ENCODE measurements at places on chromosomes 7 and 10.

- DNase-seq = no peak
These were observed 37.4 kb upstream of the DUSP5 start for GRCh38 chr10:110460111-110460809.

DNA sequence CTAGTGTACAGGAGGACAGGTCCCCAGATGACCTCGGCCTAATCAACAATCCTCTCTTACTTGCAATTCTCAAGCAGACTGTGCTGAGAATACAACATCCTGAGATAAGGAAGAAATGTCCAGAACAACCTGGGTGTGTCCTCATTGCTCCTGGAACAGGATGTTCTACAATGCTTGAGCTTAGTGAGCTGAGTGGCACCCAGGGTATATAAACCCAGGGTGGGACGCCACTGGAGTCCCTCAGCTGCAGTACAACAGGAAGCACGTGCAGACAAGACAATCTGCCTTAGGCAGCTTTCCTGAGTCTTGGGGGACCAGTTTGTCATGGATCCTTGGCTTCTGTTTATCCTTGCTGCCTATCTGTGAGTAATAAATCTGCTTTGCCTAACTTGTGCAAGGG lies 27.7 kb upstream of the SLC25A13 start:
- DNase-seq = no peak

- no peak for DNase-seq
These were observed 48.4 kb upstream of the FZD8 start for GRCh38 chr10:35690534-35690933.

DNA sequence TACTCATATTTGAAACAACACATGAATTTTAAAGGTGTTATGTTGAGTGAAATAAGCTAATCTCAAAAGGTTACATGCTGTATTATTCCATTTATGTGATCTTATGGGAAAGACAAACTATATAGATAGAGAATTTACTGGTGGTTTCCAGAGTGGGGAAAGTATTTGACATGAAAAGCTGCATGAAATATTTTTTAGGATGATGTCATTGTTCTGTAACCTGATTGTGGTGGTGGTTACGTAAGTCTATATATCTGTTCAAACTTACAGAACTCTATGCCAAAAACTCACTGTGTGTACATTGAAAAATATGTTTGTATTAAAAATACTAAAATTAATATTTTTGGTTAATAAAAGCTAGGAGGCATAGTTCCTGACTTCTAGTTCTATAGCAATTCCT lies 453.0 kb downstream of the SORCS3 start:
- DNase-seq = no peak

DNA sequence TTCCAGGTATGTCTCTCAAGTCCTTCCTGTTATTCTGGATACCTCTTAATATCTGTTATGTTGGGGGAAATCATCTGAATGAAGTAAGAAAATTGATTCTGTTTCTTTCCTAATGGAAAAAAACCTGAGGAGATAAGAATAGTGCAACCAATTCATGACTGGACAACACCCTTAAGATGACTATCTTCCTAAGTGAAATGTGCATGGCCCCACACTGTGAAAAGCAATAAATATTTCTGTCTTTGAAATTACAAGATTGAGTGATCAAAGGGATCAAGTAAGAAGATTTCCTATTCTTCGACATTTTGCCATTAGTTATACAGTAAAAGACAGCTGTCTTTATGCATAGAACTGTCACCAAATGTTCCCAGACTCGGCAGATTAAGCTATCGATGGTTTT lies 73.9 kb downstream of the CHCHD3 start:
- no peak for DNase-seq

DNA sequence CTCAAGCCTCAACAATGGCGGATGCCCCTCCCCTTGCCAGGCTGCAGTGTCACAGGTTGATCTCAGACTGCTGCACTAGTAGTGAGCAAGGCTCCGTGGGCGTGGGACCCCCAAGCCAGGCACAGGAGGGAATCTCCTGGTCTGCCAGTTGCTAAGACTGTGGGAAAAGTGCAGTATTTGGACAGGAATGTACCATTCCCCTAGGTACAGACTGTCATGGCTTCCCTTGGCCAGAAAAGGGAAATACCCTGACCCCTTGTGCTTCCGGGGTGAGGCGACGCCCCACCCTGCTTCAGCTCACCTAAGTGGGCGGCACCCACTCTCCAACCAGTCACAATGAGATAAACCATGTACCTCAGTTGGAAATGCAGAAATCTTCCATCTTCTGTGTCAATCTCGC lies 44.0 kb upstream of the TMEM243 start:
- DNase-seq = no peak

DNA sequence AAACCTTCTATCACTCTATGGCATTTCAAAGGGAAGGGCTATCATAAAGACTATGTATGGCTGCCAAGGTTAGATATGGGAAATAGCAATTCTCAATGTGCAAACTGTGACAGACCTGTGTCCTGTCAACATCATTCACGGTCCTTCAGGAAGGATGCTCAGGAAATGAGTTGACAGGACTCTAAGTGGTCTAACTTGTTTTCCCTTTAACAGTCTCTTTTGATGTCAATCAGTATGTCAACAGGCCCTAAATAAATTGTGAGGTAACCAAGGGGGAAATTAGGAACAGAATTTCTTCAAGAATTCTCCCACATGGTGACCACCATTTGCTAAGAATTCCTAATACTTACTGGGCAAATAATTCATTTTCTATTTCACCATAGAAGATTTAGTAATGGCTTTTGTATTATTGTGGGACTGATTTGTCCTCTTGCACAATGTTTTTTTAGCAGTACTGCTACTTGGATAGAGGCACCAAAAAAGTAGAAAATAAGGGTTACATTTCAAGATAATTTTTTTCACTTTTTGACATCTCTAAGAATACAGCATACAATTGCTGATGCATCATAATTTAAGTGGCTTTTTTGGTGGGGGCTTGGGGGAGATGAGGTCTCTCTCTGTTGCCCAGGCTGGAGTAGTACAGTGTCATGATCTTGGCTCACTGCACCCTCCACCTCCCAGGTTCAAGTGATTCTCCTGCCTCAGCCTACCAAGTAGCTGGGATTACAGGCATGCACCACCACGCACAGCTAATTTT lies 275.8 kb downstream of the CACNA2D1 start:
- DNase-seq = no peak

DNA sequence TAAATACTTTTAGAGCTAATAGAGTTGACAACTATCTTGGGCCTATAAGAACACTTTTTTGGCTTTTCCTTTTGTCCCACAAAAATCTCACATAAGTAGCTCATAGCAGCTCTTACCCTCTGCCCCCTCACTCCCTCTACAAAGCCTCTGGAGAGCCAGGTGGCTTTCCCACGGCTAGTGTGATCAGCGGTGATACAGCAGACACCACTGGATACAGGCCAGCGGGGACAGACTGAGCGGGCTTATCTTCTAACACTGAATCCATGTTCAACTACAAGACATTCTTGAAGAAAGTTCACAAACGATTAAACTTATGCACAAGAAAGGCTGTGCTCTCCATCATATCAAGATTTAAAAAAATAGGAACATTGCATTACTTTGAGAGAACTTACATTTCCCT lies 377.2 kb downstream of the PARD3 start:
- DNase-seq = no peak

DNA sequence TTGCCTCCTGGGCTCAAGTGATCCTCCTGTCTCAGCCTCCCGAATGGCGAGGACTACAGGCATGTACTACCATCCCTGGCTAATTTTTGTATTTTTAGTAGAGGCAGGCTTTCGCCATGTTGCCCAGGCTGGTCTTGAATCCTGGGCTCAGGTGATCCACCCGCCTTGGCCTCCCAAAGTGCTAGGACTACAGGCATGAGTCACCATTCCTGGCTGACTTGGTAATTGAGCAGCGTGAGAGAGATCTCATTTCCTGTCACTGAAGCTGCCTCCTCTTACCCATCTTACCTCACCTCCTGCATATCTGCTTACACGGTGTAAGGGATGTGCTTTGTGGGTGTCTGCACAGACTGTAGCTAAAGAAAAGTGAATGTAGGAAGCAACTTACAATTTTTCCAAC lies 9.7 kb downstream of the IFIT3 start:
- DNase-seq = no peak

GRCh38 chr7:66886152-66886551 lies 34.9 kb upstream of the TMEM248 start:
- no peak for DNase-seq

DNA sequence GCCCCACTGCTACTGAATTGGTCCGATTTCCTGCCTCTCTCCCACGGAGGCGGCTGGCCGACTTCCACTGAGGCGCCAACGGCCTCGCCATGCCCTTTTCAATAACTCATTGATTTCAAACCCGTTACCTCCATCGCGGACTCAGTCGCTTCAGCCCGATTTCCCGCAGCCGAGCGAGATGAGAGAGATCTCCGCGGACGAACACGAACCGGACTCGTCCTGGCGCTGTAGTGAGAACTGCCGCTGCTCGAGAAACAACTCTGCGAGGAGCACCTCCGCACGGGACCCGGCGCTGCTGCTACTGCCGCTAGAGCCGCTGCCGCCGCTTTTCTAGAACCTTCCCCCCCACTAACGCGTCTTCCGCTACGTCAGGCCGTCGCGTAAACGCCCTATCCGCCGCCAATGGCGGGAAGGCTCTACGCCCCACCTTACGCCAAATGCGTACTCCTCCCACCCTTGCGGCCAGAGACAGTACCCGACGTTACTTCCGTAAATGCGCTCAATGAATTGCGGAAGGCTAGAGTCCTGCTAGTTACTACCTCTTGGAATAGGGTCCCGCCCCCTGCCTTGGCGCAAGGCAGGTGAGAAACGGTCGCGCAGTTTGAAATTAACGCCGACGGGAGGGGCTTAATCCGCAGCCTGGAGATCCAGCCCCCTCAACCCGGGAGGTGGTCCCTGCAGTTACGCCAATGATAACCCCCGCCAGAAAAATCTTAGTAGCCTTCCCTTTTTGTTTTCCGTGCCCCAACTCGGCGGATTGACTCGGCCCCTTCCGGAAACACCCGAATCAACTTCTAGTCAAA lies at the start of gene HNRNPA2B1:
TSS of gene HNRNPA2B1 (minus strand) at position 303 of the 803 bp plus-strand sequence. CDS start at position 134, 169 bp downstream.
- DNase-seq = peak; percentile 96

GRCh38 chr7:17408904-17409290 lies 110.4 kb downstream of the AHR start:
- DNase-seq = no peak

- DNase-seq = no peak
These were observed 294.2 kb upstream of the ZMIZ1 start for GRCh38 chr10:78774614-78774998.

DNA sequence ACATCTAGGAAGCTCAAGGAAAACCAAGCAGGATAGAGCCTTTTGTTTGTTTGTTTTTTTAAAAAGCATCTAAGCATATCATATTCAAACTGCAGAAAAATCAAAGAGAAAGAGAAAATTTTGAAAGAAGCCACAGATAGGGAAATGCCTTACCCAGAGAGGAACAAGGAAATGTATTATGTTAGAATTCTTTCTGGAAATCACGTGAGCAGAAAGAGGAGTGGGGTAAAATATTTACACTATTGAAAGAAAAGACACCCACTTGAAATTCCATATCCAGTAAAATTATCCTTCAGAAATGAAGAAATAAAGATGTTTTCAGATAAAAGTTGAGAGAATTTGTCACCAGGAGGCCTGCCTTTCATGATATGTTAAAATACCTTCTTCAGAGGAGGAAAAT lies 775.7 kb upstream of the IGFBP3 start:
- no peak for DNase-seq

GRCh38 chr10:11120711-11121110 lies 103.0 kb downstream of the CELF2 start:
- DNase-seq = no peak

- DNase-seq = no peak
These were observed 11.7 kb downstream of the LRRC20 start for GRCh38 chr10:70370766-70371165.

DNA sequence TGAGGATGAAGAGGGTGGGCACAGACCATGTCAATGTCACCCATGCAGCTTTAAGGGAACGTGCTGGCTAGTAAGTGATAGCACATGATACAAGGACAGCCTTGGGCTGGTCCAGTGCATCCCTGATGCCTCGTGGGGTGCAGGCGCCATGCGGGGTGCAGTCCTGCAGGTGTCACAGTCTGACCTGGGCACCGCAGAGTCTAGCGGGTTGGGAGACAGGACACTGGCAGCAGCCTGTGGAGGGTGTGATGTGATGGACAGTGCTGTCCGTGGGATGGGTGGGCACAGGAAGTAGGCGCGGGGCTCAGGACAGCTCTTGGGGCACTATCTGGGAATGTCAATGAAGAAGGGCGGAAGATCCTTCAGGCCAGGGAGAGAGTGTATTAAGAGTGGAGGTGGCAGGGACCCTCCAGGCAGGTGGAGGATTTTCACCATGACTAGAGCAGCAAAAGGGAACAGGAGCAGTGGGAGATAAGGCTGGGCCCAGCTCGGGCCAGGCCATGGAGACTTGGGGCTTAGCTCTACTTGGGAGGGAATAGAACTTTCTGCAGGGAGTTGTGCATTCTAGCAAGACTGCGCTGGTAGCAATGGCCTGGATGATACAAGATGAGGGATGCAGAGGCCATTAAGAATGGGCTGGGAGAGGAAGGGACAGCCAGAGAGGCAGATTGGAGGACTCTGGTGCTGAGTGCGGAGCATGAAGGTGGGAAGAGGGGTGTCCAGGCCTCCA lies 122.5 kb downstream of the PTPN20 start:
- no peak for DNase-seq

DNA sequence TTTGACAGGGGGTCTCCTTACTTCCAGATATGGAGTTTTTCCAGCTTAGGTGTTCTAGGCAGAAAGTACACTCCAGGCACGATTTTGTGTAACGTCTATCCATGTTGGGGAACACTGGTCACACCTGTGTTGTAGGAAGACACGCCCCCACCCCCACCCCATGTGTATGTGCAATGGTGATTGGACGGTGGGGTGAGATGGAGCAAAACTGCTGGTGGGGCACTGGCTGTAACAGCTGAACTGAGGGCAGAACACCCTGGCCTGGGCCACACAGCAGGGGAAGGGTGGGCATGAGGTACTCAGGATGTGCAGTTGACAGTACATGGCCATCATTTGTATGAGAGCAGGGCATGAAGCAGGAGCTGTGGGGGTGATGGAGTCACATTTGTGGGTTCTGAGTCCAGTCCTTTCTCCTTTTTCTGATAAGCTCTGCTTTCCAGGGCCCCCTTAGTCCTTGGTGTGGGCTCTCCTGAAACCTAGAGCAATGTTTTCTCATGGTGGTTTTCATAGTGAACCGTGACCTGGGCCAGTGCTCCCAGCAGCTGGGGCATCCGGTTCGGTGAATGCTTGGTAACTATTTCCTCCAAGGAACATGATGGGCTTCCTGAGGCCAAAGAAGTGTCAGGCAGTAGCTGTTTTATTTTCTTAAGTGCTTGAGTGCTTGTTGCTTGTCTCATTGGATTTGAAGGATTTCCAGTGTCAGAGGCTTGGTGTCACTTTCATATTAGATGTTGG lies 63.4 kb upstream of the AQP1 start:
- DNase-seq = no peak

GRCh38 chr7:256461-256940 lies 33.5 kb upstream of the FOXL3 start:
- DNase-seq = no peak

GRCh38 chr10:36057180-36057579 lies 415.1 kb upstream of the FZD8 start:
- DNase-seq = no peak
